NCI-H2107 (cell line): ENCODE measurements at places on chromosomes 11 and 22.

GRCh38 chr11:29452146-29452545 is 564.7 kb downstream of the KCNA4 start:
- DNase-seq, result no peak

DNA sequence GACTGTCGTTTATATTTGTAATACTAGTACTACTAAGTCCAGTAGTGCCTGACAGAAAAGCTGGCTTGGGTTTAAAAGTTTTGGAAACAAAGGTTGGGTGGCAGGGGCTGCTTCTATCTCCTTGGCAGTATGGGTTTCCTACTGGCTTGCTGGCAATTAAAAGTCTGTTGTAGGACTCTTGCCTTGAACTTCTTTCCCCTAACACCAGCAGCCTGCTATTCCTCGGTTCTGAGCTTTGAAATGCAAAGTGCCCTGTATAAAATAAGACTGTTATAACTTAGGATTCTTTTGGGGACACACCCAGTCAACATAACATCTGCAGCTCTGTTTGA is 1.3 kb downstream of the RNF169 start:
- DNase-seq, result no peak

DNA sequence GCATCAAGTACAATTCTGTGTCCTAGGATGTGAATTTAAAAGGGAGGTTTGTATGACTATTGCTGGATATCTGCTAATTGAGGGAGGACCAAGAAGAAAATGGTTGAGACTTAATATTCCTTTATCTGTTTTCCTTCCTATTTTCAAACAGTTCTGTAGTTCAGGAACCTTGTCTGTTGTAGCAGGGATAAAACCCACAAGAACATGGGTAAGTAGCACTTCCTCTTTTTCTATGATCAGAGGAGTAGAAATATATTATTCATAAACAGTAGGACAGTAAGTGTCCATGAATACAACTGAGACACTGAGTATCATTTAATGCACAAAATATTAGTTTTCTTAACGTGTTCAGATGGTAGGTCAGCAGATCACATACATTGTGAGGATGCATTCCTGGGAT is 7.6 kb downstream of the MS4A3 start:
- no peak for DNase-seq

- DNase-seq, result no peak
Measured at GRCh38 chr11:112841729-112842128, 119.5 kb upstream of the NCAM1 start.

DNA sequence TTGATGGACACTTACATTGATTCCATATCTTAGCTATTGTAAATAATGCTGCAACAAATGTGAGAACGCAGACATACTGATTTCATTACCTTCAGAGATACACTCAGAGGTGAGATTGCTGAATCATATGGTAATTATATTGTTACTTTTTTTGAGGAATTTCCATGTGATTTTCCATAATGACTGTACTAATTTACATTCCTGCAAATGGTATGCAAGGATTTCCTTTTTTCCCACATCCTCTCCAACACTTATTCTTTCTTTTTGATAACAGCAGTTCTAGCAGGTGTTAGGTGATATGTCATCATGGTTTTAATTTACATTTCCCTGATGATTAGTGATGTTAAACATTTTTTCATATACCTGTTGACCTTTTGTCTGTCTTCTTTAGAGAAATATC is 207.7 kb downstream of the C11orf87 start:
- DNase-seq, result no peak

DNA sequence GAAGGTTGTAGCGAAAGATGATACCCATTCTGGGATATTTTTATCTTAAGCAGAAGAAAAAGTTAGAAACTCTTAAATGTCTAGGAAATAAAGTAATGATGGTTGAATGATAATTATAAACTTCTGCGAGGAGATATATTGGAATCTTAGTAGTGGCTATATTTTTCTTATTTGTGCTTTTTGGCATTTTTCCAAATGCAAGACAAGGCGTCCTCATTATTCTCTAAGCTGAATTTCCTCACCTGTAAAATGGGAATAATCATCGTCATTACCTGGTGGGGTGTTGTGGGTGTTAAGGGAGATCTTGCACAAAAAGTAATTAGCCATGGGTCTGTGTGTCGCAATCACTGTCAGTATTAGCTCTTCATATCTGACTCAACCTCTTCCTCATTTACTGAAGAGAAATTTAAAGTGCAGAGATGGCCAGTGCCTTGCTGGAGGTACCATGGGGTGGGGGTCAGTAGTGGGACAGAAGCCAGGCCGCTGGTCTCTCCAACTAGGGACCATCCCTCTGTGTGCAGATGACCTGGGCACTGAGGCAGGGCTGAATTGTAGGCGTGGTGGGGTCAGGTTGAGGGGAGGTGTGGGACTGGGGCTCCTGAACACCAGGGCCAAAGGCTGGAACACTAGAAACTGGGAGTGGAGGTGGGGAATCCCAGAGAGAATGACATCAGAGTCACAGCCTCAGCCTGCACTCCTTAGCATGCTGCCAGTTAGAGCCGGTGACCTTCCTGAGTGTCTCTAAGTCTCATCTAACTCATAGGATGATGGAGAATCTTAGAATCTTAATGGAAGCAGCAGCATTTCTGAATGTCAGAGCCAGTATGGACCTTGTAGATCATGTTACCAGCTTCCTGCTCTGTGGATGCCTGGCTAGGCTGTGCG is 4.1 kb downstream of the PITPNM1 start:
- DNase-seq, result no peak

- no peak for DNase-seq
Measured at GRCh38 chr22:35558719-35559118, 18.1 kb downstream of the RASD2 start.

GRCh38 chr22:20624161-20624616 is 116.8 kb downstream of the MED15 start:
- DNase-seq, result no peak

DNA sequence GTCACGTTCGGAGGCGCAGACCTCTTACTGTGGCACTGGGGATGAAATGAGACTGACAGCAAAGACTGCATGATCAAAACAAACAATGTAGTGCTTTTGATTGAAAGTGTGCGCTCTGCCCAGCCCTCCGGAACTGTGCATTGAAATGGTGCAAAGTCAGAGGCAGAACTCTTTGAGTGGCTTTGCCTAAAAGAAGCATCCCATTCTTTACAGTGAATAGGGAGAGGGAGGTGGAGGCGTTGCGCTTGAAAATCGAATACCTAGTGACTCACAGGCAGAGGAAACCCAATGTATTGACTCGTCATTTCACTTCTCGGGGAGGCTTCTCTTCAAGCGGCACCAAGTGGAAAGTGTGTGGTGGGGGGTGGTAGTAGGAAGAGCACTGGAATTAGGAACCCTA is 10.9 kb downstream of the RCN1 start:
- DNase-seq, result no peak

- no peak for DNase-seq
Measured at GRCh38 chr22:23115825-23116494, 25.8 kb downstream of the RSPH14 start.

- no peak for DNase-seq
Measured at GRCh38 chr22:47068626-47068996, 306.2 kb downstream of the TBC1D22A start.

GRCh38 chr11:85040166-85040565 is 587.0 kb downstream of the DLG2 start:
- no peak for DNase-seq

DNA sequence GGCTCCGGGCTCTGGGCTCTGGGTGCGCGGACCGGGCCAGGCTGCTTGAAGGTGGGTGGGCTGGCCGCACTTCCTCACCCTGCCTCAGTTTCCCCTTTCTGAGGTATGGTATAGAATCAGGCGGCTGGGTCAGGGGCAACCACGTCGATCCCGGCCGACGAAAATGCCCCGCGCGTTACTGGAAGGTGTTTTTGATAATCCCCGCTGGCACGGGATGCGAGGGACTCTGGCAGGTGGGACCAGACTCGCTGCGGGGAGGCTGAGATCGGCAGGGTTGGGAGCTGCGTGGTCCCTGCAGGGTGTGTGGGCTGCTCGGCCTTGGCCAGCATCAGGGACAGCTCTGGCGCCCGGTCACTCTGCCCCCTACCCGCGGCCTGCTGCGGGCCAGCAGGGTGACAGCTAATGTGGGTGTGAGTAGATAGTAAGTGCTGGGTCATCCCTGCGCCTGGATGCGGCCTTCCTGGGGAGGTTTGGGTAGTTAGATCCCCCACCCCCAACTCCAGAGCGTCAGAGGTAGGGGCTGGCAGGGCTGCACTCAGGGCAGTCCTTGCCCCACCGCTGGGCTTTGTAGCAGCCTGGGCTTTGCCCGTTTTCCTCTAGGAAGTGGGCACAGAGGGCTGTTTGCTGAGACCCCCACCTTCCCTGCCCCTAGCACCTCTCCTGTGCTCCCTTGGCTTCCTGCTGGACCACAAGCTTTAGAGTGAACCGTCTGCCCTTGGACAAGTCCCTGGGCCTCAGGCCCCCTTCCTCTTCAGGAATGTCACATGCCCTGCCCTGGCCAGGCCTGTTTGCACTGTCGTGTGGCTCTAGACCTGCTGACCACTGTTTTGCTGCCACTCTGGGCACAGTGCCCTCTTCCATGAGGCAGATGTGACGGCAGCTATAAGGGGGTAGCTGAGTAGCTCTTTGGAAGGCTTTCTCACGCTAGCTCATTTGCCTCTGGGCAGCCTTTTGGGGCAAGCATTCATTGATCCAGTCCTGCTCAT is 579 bp downstream of the TANGO2 start:
- no peak for DNase-seq
